ENCODE measurements at places on chromosomes 13 and 19. TPM values are rescaled to one million over a fixed set of nuclear protein-coding genes. Genes with fewer than 3 reads are reported as not detected.
A peak's percentile ranks its signal among the peaks of the same experiment; 100 is the strongest.

DNA sequence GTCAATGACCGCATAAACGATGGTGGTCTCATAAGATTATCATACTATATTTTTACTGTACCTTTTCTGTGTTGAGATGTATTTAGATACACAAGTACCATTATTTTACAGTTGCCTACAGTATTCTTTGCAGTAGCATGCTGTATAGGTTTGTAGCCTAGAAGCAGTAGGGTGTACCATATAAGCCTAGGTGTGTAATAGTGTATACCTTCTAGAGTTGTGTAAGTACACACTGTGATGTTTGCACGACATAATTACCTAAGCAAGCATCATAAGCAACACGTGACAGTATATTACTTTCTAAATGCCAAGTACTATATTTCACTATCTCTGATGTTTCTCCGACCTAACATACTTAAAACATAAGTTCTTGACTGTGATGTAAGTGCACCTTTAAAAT, 2.7 kb downstream of the LPAR6 start:
- no peak for DNase-seq

Gene CTXN1
- total RNA-seq: 10.1 TPM

Gene ZBTB32
- total RNA-seq: not detected

Gene APLP1
- total RNA-seq: 51.5 TPM

DNA sequence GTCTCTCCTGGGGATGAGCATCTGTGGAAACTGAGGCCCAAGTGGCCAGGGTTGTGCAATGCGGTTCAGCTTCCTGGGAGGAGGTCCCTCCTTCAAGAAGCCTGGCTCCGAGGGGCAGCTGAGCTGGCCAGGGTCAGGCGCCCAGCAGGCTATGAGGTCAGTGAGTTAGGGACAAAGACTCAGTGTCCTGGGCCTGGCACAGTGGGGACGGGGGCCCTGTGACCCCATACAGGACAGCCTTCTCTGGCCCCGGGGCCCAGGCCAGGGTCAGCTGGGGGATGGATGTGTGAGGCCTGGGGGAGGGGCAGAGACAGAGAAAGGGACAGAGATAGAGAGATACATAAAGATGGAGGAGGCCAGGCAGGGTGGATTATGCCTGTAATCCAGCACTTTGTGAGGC, 3.0 kb upstream of the IL12RB1 start:
- DNase-seq: no peak

Gene RUBCNL
- 0.22 TPM for total RNA-seq

GRCh38 chr13:73521985-73522524, 463.2 kb downstream of the KLF5 start:
- DNase-seq: no peak

GRCh38 chr19:2343289-2343982, 15.0 kb downstream of the SPPL2B start:
- no peak for DNase-seq

DNA sequence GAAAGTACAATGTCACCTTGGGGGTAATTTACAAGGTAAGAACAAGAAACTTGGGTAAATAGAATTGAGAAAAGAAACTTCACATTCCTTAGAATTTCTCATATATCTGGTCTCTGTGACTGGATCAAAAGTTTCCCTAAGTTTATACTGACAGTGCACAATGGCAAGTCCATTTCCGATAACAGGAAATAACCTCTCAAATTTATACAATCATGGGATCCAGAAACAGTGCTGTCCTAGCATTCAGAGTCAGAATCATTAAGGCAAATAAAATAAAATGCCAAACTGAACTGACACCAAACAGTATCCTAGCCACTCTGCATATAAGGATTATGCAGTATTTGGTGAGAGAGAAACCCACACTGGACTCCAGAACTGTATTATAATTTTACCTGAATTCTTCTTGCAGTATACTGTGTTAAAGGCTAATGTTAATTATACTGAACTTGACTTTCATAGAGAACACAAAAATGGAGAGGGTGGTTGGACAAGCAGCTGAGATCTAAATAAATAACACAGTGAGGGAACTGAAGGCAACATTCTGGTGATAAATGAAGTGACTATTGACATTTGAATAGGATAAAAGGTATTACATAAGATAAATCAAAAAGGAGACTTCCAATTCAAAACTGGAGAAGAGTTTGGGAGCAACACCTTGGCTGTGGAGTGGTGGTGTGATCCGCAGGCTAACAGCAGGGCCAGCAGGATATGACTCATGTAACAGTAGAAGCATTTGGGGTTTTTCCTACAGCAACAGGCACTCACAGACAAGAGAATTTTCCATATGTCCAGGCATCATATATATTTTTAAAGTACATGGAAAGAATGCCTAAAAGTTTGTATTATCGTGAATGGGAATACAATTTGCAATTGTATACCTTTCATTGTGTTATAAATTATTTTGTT, 932.5 kb upstream of the MIR17HG start:
- peak; percentile 71 for DNase-seq

Gene SIGLEC12
- not detected for total RNA-seq

GRCh38 chr19:19126102-19126501, 12.2 kb downstream of the TMEM161A start:
- DNase-seq: no peak

DNA sequence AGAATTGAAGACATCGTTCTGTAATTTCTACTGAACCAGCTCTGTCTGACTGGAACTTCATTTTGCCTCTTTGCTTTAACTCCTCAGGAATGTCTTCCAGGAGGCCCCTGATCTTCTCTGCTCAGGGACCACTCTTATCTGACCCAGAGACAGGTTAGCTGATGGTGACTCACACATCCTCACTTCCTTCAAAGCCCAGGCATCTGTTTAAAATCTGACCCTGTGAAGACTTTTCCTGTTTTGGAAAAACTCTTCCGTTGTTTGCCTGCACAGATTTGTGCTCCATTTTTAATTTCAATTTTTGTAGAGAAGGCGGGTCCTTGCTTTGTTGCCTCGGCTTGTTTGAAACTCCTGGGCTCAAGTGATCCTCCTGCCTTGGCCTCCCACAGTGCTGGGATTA, 1.6 kb downstream of the ARL11 start:
- peak; percentile 20 for DNase-seq

GRCh38 chr13:91346850-91347201, 661 bp upstream of the MIR17HG start:
- peak; percentile 9 for DNase-seq

DNA sequence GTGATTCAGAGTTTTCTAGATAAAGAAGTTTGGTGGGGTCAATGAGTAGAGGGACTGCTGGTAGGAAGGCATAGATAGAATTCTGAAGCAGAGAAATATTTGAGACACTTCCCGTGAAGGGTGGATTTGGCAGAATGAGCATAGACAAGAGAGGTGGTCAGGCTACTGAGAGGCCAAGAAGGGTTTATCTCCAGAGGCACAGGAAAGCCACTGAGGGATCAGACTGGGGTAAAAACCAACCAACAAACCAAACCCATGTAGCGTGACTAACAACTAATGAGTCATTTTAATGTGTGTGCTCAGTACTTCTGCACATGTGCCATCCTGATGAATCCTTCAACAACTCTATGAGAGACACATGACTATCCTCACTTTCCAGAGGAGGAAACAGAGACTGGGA, 60.0 kb upstream of the SERP2 start:
- peak; percentile 90 for DNase-seq

DNA sequence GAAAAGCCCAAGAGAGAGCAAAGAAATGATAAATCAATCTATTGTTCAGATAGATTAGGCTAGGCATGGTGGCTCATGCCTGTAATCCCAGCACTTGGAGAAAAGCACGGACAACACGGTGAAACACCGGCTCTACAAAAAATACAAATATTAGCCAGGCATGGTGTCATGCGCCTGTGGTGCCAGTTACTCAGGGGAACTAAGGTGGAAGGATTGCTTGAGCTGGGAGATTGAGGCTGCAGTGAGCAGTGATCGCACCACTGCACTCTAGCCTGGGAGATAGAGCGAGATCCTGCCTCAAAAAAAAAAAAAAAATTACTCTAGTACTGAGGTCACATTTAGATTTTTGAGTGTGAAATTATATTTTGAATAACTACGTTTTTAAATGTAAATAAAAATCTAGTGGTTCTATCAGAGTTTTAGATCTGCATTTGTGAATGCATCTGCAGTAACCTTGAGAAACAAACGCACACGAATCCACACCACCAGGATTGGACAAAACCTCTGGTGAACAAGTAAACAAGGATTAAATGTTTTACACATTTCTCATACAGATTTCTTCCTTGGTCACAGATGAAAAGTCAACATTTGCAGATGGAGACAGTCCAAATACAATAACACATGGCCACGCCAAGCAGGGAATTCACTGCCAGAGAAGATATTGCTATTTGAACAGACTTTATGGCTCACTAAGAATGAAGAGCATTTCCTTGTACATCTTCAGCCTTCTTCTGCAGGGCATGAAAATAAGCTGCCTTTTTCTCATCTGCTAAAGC, 917.6 kb downstream of the PCDH9 start:
- DNase-seq: no peak

Gene ASF1B
- 169 TPM for total RNA-seq

DNA sequence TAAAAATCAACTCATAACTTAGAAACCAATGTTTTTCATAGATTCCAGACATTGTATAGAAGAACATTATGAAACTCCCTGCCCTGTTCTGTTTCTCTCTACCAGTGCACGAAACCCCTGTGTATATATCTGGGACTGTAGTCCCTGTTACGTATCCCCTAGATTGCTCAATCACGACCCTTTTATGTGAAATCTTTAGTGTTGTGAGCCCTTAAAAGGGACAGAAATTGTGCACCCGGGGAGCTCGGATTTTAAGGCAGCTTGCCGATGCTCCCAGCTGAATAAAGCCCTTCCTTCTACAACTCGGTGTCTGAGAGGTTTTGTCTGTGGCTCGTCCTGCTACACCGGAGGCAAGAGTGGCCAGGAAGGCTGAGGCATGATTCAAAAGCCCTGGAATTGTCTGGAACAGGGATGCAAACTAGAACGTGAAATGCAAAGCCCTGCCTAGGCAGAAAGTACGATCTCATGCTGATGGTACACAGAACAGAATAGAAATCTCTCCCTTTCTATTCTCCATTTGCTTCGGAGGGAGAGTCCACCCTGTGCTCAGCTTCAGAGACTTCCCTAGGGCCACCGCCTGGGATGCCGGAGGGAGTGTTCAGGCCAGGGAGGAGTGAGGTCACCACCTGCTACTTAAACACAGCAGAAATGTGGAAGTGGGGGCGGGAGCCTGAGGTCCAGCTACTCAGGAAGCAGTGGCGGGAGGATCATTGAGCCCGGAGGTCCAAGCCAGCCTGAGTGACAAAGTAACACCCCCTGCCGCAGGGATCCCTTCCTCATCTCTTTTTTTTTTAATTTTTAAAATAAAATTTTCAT, 758 bp upstream of the ZNF888 start:
- DNase-seq: no peak

DNA sequence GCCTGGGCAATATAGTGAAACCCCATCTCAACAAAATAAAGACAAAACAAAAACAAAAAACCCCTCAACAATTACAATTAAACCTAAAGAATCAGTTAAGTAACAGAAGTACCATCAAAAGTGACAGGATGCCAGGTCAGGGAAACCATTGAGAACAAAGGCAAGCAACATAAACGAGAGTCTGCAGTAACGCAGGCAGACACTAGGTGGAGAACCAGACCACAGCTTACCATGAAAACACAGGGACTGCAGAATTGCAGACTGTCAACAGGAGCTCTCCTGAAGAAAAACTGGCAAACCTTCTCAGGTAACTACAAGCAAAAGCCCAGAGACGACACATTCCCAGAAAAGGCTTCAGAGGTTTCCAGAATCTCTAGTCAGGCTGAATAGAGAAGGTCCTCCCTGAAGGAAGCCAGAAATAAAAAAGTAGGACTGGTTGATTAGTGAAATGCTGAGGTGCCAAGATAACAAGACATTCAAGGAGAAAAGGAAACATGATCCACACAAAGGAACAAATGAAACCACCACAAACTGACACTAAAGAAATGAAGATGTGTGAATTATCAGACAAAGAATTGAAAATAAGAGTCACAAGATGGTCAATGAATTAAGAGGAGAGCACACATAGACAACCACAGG, 2.2 kb upstream of the ZNF665 start:
- DNase-seq: peak; percentile 74

Gene GFY
- total RNA-seq: not detected

Data from M059J (cell line).